ENCODE measurements at places on chromosomes 11 and 22. TPM values are rescaled to one million over a fixed set of nuclear protein-coding genes. Genes with fewer than 3 reads are reported as not detected.

The LRRC55 gene
- total RNA-seq, result not detected

The IRF7 gene
- 75.4 TPM for total RNA-seq

The GPR83 gene
- 0.14 TPM for total RNA-seq

The TMEM151A gene
- 2.0 TPM for total RNA-seq

The KRTAP5-7 gene
- total RNA-seq, result not detected

The IGLL5 gene
- total RNA-seq, result not detected

The PANX2 gene
- 2.8 TPM for total RNA-seq

The TMEM258 gene
- total RNA-seq, result 97.8 TPM

The GGT5 gene
- total RNA-seq, result 0.89 TPM

The OR4D5 gene
- not detected for total RNA-seq

The POLD4 gene
- 69.2 TPM for total RNA-seq

The ANGPTL5 gene
- not detected for total RNA-seq

The C22orf31 gene
- not detected for total RNA-seq

The OR8G5 gene
- not detected for total RNA-seq

The C22orf42 gene
- total RNA-seq, result not detected

The MMP11 gene
- 12.2 TPM for total RNA-seq

The JHY gene
- total RNA-seq, result 2.7 TPM

The RAG2 gene
- not detected for total RNA-seq

The IZUMO1R gene
- not detected for total RNA-seq

The KRTAP5-1 gene
- total RNA-seq, result not detected

The DEPDC7 gene
- total RNA-seq, result 4.0 TPM

The UCP2 gene
- total RNA-seq, result 83.0 TPM

The PPP2R5B gene
- 24.1 TPM for total RNA-seq

The PRRG4 gene
- total RNA-seq, result 0.14 TPM

The LAMTOR1 gene
- 63.8 TPM for total RNA-seq

The OR52B2 gene
- not detected for total RNA-seq

The MLC1 gene
- 0.09 TPM for total RNA-seq

The UBQLN3 gene
- total RNA-seq, result not detected

The SHISAL1 gene
- 0.26 TPM for total RNA-seq

The OR2AG2 gene
- 0.27 TPM for total RNA-seq

The ZC3H12C gene
- 12.0 TPM for total RNA-seq

The OR2D2 gene
- total RNA-seq, result not detected

The TTC12 gene
- 10.1 TPM for total RNA-seq

The TYR gene
- not detected for total RNA-seq

The SAA4 gene
- not detected for total RNA-seq

The EMID1 gene
- total RNA-seq, result 0.72 TPM

The LMNTD2 gene
- 2.5 TPM for total RNA-seq

The OR52E8 gene
- not detected for total RNA-seq

The TBX1 gene
- total RNA-seq, result 6.8 TPM

The HEPACAM gene
- 0.19 TPM for total RNA-seq

The SLC1A2 gene
- total RNA-seq, result 0.14 TPM

The FAM118A gene
- total RNA-seq, result 18.3 TPM

The MAML2 gene
- total RNA-seq, result 27.1 TPM

The SNX32 gene
- 1.2 TPM for total RNA-seq

The CFAP300 gene
- 0.65 TPM for total RNA-seq

The TPBGL gene
- 0.20 TPM for total RNA-seq

The NLRP14 gene
- not detected for total RNA-seq

The IFITM5 gene
- not detected for total RNA-seq

The TENM4 gene
- 13.3 TPM for total RNA-seq

All from astrocyte (in vitro differentiated cells and primary cell).